Mammary epithelial cell (primary cell): ENCODE measurements at places on chromosomes 4 and X. TPM values are rescaled to one million over a fixed set of nuclear protein-coding genes. Genes with fewer than 3 reads are reported as not detected.

Gene NALF2
- total RNA-seq = 0.31 and 1.1 TPM in 2 replicates

Gene GAGE12H
- total RNA-seq = not detected

Gene CNKSR2
- 1.1 and 1.7 TPM in 2 replicates for total RNA-seq

Gene HSPA4L
- 65.3 TPM for total RNA-seq

Gene SMPX
- not detected in 2 replicates for total RNA-seq

Gene PABPC4L
- total RNA-seq = 1.8 TPM

Gene C4orf46
- total RNA-seq = 12.3 TPM

Gene SLC25A43
- 16.1 and 18.9 TPM in 2 replicates for total RNA-seq
